Kidney (tissue), 22 donors: ENCODE measurements at places on chromosomes 16 and 17. TPM values are rescaled to one million over a fixed set of nuclear protein-coding genes. Genes with fewer than 3 reads are reported as not detected.

C16orf92 gene
- not detected for total RNA-seq

TBC1D3 gene
- not detected for total RNA-seq

SOCS1 gene
- total RNA-seq = 21.8 TPM

AKAP10 gene
- 43.7 TPM for total RNA-seq

CDRT15L2 gene
- total RNA-seq = not detected

CCDC78 gene
- total RNA-seq = 2.6 TPM

BFAR gene
- 53.7 TPM for total RNA-seq

GAS2L2 gene
- total RNA-seq = not detected

SKAP1 gene
- 34.8 TPM for total RNA-seq

SLC13A2 gene
- 1.1 TPM for total RNA-seq

PABPN1L gene
- total RNA-seq = not detected

KRT36 gene
- total RNA-seq = not detected

USP22 gene
- 176 TPM for total RNA-seq

TNFSF13 gene
- 99.2 TPM for total RNA-seq
